Pulmonary artery endothelial cell (primary cell): ENCODE measurements at places on chromosomes 3 and 15. TPM values are rescaled to one million over a fixed set of nuclear protein-coding genes. Genes with fewer than 3 reads are reported as not detected.

GRCh38 chr3:102741105-102741504 is 306.3 kb downstream of the ZPLD1 start:
- DNase-seq, result no peak

DNA sequence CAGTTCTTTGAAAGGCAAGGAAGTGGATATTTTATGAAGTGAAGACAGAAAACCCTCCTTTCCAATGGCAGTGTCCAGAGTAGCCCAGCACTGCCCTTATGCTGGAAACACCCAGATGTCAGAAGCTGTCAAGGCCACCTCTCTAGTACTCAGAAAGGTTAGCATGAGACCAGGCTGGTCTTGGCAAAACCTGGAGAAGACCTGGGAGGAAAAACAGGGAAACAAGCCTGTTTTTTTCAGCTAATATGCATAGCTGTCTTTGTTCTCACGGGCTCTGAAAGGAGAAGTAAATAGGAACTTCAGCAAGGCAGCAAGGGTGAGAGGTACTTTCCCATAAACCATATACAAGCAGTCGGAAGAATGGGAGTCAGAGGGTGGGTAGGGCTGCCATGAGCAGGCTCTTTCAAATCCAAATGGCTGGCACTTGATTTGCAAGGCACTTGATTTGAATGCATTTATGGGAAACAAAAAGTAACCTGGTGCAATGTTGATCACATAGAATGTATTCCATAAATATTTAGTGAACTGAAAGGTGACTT is 55.8 kb downstream of the HEG1 start:
- no peak for DNase-seq

GABRR3 gene
- total RNA-seq, result not detected in 2 replicates

LMAN1L gene
- total RNA-seq, result not detected in 2 replicates

TNNC1 gene
- total RNA-seq, result 0.18 TPM in 1 of 2 replicates, not detected in the other
